ENCODE measurements at places on chromosomes 11 and 22.

- DNase-seq, result no peak
These were observed 5.2 kb downstream of the KCNJ5 start for GRCh38 chr11:128896356-128896755.

GRCh38 chr22:48953103-48953720 is 874.5 kb downstream of the BRD1 start:
- no peak for DNase-seq

DNA sequence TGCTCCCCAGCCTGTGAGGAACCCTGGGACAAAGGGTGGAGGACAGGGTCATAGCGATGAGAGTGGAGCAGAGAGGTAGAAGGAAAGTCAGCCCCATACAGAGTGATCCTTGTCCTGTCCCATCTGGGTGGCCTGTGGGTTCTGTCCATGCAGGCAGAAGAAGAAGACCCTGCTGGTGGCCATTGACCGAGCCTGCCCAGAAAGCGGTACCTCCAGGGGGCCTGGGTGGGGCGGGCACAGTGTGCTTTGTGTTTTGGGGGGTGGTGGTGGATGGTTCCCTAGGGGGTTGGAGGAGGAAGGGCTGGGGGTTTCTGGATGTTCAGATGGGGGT is 7.9 kb downstream of the SIDT2 start:
- no peak for DNase-seq

DNA sequence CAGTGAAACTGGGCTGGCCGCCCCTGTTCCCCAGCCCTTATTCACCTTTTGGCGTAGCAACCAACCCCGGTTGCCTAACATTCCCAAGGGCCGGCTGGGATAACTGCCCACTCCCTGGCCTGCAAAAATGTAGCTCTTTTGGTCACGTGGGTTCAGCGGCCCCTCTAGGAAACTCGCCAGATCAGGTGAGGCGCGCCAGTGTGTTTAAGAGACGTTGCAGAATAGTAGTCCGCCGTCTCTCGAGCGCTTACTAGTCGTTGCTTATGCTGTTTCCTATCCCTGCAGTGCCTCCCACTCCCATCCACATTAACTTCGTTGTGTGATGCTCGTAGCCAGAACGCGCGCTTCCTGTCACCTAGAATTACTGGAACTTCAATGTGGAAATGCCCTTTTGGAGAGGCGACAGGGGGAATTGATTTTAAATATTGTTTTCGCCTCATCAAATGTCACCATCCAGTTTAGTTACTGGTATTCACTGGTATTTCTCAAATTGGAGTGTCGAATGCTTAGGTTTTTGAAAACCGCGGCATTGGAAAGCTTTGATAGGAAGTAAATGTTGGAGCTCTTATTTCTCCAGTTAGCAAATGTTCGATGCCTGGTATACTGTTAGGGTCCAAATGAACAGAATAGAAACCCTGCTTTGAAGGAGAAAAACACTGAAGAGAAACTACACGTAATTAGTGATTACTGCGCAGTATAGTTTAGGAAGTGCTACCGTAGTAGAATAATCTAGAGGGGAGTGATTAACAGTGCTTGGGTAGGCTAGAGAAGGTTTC is 823 bp downstream of the CEP57 start:
- DNase-seq, result no peak

- DNase-seq, result no peak
These were observed 35.6 kb downstream of the RNF169 start for GRCh38 chr11:74784234-74784633.

- DNase-seq, result no peak
These were observed 215.7 kb upstream of the FOLH1 start for GRCh38 chr11:49424136-49424535.

- DNase-seq, result no peak
These were observed 2.3 kb downstream of the C1QTNF5 start for GRCh38 chr11:119338318-119338890.

GRCh38 chr22:50445071-50445879 is 29.6 kb downstream of the SBF1 start:
- no peak for DNase-seq

GRCh38 chr11:127454856-127455255 is 454.3 kb upstream of the KIRREL3 start:
- no peak for DNase-seq

DNA sequence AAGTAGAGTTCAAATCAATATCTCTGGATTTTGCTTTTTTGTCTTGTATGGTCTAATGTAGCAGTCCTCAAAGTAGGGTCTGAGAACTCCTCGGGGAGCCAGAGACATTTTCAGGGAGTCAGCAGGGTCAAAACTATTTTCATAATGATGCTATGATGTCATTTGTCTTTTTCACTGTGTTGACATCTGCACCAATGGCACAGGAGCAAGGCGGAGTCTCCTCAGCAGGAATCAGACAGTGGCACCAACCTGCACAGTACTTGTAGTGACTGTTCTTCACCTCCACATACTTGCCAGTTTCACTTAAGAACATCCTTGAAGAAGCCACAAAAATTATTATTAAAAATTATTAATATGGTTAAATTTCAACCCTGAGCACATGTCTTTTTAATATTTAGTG is 14.9 kb upstream of the FXYD6 start:
- no peak for DNase-seq

DNA sequence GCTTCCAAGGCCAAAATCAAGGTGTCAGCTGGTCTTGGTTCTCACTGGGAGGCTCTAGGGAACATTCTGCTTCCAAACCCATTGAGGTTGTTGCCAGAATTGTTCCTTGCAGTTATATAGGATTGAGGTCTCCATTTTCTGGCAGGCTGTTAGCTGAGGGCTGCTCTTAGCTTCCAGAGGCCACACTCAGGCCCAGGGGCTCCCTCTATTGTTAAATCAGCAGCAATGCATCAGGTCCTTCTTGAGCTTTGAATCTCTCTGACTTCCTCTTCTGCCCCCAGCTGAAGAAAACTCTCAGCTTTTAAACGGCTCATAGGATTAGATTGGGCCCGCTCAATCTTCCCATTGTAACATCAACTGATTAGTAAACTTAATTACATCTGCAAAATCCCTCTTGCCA is 39.3 kb upstream of the BSX start:
- DNase-seq, result peak; percentile 8

Measured in SK-N-MC (cell line).